ENCODE measurements at places on chromosomes 13 and 19.

DNA sequence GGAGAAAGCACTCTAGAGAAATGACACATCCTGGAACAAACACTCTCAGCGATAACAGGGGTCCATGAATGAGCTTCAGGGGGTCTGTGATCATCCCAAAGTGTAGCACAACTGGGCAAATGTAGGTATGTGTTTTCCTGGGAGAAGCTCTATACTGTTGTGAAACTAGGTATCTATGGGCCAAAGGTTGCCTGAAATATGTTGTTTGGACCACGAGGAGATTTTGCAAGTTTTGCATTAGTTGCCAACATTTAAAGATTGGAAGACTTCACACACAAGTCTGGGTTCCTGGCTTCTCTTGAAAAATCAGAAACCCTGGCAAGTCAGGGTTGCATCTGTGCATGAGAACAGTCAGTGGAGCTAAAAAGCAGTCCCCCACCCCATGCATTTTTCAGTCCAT, 26.7 kb upstream of the POU2F2 start:
- no peak for DNase-seq

- no peak for DNase-seq
Observed at GRCh38 chr19:11260996-11261395, 1.3 kb downstream of the DOCK6 start.

DNA sequence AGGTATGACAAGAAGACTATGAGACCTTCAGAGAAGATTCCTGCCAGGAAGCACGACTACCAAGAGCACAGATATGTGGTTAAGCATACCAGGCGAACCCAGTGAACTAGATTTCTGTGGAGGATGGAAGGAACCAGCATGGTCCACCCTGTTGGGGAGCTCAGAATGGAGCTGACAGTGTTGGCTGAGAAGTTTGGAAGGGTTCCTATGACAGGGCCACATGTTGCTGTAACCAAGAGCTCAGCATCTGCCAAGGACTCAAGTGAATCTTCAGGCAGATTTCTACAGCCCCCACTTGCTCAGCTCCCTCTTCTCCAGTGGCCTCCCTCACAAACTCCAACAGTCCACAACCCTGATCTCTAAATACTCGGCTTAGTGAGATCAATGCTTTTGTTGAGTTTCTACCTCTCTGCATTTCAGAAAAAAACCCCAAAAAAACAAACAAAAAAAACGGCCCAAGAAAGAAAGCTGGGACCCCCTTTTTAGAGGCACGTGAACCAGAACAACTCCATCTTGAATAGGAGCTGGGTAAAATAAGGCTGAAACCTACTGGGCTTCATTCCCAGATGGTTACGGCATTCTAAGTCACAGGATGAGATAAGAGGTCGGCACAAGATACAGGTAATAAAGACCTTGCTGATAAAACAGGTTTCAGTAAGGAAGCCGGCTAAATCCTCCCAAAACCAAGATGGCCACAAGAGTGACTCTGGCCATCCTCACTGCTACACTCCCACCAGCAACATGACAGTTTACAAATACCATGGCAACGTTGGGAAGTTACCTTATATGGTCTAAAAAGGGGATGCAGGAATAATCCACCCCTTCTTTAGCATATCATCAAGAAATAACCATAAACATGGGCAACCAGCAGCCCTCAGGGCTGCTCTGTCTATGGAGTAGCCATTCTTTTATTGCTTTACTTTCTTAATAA, 691.1 kb downstream of the UQCRFS1 start:
- DNase-seq: no peak

DNA sequence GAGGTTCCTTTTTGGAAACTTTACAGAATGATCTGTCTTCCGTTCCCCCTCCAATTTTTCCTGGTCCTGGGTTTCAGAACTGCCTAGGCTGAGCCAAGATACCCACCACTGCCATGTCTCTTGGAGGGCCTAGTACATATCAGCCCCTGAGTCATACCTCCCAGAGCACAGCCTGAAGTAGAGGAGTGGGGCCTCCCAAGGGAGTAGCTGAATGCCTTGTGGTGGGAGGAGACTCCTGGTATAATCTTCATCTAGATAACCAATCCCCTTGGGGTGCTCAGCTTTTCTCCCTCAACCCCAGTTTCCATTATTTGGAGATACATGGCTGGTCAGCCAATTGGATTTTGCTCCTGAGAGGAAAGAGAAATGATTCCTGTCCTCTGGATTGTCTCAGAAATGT, 30.3 kb downstream of the ZNF763 start:
- DNase-seq: peak; percentile 64

DNA sequence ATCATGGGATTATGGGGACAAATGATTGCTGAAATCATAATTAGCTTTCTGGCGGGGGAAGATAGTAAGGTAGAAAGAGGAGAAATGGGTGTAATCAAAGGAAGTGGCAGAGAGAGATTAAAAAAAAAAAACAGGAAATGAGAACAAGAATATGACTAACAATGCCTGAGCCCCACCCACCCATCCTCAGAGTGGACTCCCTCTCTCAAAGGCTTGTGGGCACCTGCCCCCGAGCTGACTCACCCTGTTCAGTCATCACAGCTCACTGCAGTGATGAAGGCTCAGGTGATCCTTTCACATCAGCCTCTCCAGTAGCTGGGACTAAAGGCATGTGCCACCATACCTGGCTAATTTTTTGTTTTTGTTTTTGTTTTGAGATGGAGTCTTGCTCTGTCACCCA, 26.4 kb upstream of the TPT1 start:
- peak; percentile 95 for DNase-seq

GRCh38 chr13:44905556-44905955, 83.7 kb downstream of the NUFIP1 start:
- no peak for DNase-seq

GRCh38 chr13:59744747-59745391, 418.9 kb downstream of the DIAPH3 start:
- no peak for DNase-seq

DNA sequence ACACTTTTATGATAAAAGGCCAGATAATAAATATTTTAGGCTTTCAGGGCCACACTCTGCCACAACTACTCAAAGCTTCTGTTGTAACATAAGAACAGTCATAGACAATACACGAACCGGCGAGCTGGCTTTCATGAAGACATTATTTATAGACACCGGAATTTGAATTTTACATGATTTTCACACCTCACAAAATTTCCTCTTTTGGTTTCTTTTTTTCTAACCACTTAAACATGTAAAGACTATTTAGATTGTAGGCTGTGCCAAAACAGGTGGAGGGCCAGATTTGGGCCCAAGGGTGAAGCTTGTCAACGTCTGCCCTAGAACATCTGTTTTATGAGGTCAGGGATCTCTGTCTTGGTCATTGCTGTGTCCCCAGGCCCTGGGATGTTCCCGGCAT, 29.7 kb upstream of the FXYD3 start:
- DNase-seq: no peak

DNA sequence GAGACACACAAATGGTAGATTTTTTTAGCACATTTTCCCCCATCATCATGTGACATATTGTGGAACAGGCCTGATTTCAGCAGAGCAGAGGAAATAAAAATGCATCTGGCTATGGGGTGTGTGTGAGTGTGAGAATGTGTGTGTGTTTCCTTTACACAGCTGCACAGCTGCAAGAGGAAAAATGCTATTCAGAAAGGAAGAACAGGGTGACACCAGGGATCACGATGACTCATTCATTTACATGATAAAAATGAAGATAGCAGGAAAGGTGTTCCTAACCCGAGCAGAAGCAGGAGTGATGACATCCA, 469.5 kb upstream of the TSHZ3 start:
- DNase-seq: no peak

GRCh38 chr19:10508036-10508435, 4.9 kb upstream of the KEAP1 start:
- DNase-seq: no peak

DNA sequence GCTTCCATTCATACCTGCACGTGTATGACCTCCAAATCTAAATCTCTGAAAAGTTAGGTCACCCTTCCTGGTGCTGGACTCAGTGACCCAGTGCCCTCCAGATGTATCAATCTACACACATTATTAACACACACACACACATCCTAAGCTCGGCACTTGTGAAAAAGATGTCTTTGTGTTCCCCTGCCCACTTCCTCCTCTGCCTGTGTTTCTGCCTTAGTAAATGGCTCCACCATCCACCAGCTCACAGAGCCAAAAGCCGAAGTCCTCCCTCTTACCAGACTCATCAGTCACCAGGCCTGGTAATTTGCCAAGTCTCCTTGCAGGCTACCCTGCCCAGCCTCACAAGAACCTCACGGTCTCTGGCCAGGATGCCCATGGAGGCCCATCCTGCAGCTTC, 131.5 kb downstream of the SHISA2 start:
- no peak for DNase-seq

DNA sequence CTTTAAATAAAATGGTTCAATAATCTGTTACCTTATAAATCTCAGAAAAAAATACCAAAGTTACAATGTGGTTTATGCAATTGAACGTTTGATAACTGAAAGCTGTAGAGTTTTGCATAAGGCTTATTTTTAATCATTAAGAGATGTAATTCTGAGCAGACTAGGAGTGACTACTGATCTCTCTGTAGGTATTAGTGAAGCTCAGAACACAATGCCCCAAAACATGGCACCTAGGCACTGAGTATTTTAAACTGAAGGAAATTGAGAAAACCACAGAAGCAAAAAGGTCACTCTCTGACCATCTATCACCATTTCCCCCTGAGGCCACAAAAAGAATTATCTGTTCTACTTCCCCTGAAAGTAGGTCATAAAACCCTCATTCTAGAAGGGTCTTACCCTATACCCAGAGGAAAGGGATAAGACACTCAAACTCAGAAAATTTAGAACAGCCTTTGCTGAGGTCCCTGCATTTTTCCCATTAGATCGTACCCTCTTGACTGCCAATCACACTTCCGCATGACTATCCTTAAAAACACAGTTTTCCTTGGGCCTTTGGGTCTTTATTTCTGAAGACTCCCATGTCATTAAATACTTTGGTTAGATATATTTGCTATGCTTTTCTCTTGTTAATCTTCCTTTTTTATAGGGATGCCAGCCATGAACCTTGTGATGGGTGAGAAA, 158.1 kb downstream of the PCDH9 start:
- DNase-seq: no peak

DNA sequence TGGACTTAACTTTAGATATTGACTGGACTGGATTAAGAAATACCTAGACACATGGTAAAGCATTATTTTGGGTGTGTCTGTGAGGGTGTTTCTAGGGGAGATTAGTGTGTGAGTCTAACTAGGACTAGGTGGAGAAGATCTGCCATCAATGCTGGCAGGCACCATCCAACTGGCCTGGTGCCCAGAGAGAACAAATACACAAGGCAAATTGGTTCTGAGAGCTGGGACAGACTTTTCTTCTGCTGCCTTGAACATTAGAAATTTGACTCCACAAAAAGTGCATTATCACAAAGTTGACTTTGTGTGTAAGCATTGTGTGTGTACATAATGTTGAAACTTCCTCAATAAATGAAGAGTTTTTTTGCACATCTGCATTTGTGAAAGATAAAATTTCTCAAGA, 522.1 kb downstream of the SUCLA2 start:
- DNase-seq: no peak

DNA sequence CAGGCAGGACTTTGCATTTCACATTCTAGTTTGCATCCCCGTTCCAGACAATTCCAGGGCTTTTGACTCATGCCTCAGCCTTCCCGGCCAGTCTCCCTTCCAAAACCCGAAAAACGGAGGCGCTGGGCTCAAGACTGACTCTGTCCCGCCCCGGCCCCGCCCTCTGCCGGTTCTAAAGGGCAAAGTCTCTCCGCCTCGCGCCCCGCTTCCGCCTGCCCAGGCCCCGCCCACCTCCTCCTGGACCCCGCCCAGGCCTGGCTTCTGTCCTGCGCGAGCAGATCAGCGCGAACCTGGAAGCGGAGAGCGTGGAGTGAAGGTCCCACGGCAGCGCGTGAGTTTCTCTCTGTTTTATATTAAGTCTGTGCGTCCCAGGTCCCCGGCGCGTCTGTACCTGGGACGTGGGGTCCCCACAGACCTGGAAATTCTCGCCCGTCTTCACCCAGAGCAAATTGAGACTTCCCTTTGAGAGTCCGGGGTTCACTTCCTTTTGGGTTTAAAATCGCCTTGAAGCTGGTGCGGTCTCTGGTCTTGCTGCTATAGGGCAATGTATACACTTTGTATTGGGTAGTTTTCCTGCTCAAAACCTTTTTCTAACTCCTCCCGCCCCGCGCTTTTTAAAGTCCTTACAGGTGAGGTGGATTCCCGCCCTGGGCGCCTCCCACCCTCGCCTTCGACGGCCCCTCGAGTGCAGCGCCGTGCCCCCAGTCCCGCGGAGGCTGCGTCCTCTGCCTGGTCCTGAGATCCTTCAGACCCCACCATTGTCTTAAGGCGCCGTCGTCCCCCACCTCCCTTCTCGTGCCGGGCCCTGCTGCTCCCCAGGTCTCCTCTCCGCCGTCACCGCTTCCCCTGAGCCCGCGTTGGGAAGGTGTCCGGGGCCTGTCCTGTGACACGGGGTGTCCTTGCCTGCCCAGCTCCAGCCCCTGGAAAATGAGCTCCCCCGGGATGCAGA, 31.2 kb downstream of the ZNF701 start:
- DNase-seq: peak; percentile 88

DNA sequence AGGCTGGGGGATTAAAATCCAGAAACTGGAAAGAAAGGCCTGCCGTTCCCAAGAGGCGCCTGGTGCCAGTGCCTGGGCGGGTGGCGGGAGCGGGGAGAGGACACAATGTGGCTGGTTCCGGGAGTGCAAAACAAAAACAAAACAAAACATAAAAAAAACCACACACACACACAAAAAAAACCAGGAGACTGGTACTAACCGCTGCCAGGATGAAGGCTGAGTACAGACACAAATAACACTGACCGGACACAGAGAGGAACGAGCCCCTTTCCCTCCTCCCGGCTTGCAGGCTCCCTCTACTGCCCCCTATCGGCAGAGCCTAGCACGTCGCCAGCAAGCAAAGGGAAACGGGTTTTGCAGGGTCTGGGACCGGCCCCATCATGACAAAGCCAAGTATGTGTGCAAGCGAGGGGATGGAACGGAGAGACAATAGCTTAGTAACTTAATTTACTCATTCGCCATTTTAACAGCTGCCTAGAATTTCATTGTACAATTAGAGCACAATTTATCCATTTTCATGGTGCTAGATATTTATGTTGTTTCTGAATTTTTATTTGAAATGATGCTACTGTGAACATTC, 17.9 kb upstream of the ZDHHC20 start:
- DNase-seq: peak; percentile 2

DNA sequence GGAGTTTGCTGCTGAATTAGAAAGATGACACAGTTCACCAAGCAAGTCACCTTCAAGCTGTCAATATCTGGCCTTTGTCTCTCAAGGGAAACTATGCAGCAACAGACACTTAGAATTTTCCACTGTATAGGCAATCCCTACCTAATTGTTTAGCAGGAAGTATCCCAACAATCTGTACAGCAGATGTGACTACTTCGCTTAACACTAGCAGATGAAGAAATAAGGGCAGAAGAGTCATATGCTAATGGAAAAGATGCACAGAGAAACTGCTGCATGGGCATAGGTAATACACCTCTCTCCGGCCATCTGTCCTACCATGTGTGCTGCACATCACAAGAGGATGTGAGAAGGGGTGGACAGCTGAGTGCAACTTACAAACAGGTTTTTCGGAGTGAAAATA, 851.2 kb downstream of the PCDH9 start:
- no peak for DNase-seq

- DNase-seq: no peak
Observed at GRCh38 chr13:96779691-96780090, 214.6 kb downstream of the OXGR1 start.
